NCI-H345 (cell line): ENCODE measurements at places on chromosomes 6 and 20.

GRCh38 chr6:26195924-26196845 is 109.0 kb downstream of the HFE start:
- no peak for DNase-seq

DNA sequence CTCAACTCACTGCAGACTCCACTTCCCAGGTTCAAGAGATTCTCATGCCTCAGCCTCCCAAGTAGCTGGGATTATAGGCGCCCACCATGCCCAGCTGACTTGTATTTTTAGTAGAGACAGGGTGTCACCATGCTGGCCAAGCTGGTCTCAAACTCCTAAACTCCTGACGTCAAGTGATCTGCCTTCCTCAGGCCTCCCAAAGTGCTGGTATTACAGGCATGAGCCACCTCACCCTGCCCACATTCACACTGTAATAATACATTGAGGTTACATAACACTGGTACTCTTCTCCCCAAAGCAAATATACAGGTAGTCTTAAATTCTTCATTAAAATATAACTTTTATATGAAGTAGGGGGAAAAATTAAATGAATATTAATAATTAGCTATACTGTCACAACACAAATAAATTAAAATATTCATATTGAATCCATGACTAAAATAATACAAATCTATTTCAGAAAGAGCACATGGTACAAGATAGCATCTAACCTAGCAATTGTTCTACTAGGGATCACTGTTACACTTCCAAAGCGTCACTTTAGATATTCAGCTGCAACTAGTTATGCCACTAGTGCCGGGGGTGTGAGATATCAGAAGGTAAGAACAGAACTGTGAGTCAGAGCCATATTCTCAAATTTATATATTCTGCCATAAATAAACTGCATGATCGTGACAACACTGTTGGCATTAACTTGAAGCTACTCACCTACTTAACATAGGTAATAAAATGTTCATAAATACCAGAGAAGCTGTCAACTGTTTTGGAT is 169.1 kb upstream of the SHLD1 start:
- no peak for DNase-seq

GRCh38 chr6:1405221-1405620 is 15.8 kb downstream of the FOXF2 start:
- DNase-seq = no peak

- DNase-seq = no peak
Measured at GRCh38 chr6:104421650-104422049, 438.1 kb downstream of the HACE1 start.

DNA sequence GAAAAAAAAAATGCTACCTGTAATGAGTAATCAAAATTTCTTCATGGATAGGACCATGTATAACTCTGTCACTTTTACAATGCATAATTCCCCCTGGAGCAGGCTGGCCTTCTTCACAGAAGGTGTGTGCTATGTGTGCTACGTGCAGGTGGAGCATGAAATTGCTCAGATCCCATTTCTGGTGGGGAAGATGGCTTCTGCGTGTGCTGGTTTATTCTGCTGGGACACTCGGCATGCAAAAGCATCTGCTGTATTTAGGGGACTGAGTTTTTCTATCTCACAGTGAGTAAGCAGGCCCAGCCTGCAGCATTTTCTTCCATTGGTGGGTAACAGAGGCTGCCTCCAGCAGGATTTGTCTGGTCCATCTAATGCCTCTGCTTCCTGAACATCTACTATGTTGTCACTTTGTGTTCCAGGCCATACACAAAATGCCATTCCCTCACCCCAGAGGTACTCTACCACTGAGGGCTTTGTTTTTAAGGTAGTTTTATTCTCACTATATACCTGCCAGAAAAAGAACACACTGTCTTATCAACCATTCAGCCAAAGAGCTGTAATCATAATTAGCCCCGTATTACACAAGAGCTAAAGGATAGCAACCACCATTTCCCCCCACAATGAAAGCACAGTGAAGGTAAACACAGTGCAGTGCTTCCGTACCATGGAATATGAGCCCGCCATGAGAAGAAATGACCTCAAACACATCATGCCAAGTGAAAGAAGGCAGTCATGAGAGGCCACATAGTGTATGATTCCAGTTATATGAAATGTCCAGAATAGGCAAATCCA is 62.4 kb downstream of the SYNDIG1 start:
- no peak for DNase-seq

DNA sequence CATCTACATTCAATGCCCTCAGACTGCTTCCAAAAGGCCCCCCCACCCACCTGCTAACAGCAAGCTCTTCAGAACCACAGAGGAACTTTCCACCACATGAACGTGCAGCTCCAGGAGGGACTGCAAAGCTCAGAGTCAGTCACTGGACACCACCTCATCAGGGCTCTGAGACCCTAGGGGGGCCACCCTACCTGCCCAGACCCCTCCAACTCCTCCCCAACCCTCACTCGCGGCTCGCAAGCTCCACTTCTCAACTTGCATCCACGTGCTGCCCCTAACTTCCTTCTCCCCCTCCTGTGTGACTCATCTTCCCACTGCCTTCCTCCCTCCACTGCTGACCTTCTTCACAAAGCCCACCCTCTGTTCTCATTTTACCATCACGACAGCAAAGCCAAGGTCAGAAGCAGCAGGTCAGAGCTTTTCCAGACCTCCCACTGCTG is 6.5 kb downstream of the MBOAT1 start:
- DNase-seq = no peak

DNA sequence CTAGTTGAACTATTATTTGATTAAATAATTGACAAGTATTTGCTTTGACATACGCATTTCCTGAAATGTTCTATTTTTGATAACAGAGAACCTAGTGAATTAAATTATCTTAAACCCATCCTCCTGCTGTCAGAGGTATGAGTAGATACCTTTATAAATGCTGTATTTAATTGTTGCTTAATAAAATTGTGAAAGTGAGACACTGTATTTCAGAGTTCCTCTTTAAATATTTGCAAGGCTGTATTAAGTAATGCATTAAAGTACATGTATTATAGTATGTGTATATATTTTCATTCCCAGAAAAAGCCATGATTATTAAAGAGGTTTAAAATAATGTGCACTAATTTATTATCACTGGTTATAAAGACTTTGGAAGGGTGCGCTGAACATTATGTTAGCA is 483.8 kb downstream of the TFAP2B start:
- DNase-seq = no peak

GRCh38 chr20:22561965-22562577 is 22.3 kb downstream of the FOXA2 start:
- no peak for DNase-seq

DNA sequence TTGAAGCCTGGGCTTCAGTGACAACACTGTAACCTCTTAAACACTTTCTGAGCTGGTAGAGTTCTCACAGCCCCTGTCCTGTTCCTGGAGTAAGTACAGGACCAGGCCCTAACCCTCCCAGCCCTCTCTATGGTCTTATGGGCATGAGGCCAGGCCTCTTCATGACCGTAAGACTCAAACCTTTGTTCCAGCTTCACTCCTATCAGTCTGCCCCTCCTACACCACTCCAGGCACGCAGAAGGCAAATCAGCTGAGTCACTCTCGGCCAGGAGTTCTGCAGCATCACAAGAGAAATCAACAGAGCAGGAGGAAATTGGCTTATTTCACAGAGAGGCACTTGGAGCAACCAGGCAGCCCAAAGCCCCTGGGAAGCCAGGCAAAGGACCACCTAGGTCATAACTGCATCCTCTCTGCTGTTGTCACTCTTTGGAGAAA is 25.3 kb upstream of the CHD6 start:
- peak; percentile 90 for DNase-seq

DNA sequence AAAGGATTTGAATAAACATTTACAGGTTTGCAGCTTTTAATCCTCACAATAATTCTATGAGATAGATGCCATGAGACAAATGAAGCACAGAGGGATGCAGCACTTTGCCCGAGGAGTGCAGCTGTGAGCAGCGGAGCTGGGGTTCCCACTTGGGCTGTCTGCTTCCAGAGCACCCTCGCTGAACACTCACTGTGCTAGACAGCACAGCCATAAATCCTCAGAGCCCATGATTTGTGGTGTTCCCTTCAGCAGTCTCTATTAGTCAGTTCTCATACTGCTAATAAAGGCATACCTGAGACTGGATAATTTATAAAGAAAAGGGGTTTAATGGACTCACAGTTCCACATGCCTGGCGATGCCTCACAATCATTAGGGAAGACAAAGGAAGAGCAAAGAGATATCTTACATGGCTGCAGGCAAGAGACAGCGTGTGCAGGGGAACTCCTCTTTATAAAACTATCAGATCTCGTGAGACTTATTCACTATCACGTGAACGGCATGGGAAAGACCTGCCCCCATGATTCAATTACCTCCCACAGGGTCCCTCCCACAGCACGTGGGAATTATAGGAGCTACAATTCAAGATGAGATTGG is 25.3 kb upstream of the CTAGE9 start:
- DNase-seq = no peak

DNA sequence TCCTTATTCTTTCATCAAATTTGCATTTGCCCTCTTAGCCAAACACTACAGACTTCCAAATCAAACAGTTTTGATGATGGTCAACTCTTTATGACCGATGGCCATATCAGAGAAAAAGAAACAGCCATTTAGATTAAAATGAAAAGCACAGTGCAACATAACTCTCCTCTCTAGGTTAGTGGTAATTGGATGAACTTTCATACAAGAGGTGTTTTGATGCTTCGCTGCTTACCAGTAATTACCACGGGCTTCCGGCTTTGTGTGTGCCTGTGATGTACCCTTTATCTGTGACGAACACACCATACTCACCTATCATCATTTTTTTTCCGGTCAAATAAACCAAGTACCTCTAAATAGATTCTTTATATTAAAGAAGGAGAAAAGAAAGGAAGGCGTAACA is 181.8 kb downstream of the FOXA2 start:
- DNase-seq = peak; percentile 78

GRCh38 chr6:42783876-42784642 is 2.2 kb downstream of the BICRAL start:
- DNase-seq = peak; percentile 11

- no peak for DNase-seq
Measured at GRCh38 chr6:99236010-99236409, 113.5 kb downstream of the FAXC start.

- no peak for DNase-seq
Measured at GRCh38 chr6:154292066-154292465, 64.5 kb downstream of the IPCEF1 start.

DNA sequence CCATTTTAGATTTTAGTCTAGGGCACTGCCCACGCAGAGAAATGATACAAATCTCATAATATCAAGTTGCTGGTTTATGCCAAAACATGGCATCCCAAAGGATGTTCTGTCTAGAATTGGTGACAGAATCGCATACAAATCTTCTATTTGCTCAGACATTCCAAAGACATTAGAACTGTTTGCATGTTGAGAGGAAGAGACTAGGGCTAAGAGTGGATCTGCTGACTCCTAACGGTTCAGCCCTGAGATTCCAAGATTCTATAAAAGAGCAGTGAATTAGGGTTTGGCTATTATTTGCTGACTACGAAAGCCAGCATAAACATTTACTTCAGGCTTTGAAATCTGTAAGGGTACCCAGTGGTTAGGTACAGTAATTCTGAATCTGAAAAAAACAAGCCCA is 3.6 kb downstream of the EPB41L2 start:
- DNase-seq = no peak

- DNase-seq = no peak
Measured at GRCh38 chr20:572727-573126, 29.1 kb upstream of the CSNK2A1 start.

DNA sequence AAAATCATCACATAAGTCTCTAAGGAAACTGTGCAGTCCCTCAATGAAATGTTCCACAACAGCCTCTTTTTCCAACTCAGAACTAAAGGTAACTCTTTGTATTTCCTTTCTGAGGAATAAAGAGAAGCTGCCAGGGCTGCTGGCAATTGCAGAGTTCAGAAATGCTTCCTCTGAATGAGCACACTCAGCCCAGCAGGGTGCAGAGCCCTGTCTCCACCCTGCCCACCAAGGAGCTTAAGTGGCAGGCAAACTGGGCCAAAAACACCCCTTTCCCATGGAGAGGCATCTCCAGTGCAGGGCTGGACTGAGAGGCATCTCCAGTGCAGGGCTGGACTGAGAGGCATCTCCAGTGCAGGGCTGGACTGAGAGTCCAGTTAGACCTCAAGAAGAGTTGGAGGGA is 255.4 kb downstream of the GMPR start:
- no peak for DNase-seq

GRCh38 chr6:158071121-158072082 is 89.7 kb downstream of the SYNJ2 start:
- DNase-seq = no peak

DNA sequence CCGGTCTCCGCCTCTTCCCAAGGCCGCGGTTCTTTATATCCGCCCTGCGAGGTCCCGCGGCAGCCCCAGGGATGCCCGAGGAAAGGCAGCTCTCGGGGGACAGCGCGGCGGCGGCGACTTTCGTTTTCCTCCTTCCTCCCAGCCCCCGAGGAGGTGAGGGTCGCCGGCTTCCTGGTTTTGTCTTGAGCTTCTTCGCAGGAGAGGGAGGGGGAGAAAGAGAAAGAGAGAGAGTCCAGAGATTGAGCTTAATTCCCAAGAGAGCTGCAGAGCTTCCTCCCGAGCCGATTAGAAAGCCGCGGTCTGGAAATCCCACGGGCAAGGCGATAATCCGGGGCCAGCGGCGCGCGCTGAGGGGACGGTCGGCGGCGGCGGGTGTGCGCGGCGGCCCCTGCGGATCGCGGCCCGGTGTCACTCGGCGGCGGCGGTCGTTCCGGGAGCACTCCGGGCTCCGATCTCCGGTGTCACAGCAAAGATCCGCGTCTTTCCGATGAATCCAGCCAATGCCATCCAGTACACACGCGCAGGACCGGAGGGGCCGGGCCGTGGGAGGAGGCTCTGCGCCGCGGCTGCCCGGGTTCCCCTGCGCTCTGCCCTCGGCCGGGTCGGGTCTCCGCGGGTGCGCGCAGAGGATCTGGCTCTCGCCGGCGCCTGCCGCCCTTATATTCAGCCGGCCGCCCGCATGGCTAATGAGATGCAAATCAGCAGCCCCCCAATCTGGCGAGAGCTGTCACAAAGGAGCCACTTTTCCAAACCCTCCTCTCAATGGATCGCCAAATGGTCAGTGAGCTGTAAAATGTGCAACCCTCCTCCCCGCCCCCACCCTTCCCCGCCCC is at the start of gene DLL1:
Gene DLL1 (minus strand): TSS at position 783 of the 833 bp plus-strand sequence. CDS start 939 bp downstream, outside the sequence.
- DNase-seq = peak; percentile 83

DNA sequence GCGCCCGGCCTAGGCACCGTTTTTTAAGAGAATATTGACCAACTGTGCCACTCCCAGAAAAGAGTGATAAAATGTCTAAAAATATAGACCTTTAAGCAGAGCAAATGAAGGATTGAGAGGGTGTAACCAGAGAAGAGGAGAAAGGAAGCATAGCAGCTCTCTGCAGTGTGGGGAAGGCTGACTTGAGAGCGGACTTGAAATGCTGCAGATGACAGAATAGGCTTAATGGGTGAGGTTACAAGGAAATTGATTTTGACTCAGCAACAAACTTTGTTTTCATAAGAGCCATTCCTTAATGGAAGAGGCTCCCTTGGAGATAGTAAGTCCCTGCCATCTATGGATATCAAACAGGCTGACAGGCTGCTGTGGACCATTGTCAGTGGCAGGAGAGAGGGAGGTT is 7.7 kb upstream of the JAG1 start:
- no peak for DNase-seq

DNA sequence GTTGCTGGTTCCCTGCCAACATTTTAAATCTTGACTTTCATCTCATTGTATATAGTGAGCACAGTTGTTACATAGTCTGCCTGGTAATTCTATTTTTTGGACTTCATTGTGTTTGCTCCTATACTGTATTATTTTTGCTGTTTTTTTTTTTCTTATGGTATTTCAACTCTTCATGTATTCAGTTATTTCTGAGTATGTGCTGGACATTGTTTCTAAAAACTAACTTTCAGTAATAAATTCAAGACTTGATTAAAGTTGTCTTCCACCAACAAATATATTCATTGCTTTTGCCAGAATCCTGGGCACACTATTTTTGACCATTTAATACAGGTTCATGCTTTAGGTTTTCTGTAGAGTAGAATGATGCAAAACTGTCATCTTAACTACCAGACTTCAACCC is 698.3 kb downstream of the MAFB start:
- DNase-seq = no peak
